ENCODE measurements at places on chromosomes 7 and 10. TPM values are rescaled to one million over a fixed set of nuclear protein-coding genes. Genes with fewer than 3 reads are reported as not detected.

DNA sequence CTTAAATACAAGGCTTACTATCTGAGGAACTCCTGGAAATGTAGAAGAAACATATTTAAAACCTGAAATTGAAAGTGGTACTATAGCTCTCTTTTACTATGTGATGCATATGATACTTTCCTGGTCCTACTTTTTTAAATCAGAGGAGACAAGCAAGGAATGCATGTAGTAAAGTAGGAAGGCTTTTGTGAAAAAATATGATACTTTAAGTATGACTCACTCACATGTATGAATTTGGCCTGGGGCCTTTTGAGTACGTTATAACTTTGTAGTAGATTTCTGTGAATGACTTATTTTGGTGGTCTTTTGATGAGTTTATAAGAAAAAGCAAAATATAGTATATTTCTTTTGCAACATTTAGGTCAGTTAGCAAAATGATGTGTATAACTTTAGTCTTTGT, 53.8 kb downstream of the TAX1BP1 start:
- no peak for DNase-seq
- no peaks in the 10 kb centered on the region for H3K27me3 ChIP-seq
- no peak overlapping the region for H3K27ac ChIP-seq
- H3K36me3 ChIP-seq = peaks cover 4% of the 10 kb centered on the region
- H3K4me1 ChIP-seq = peaks cover 5% of the 10 kb centered on the region
- no peak overlapping the region for H3K4me3 ChIP-seq

Gene GIMAP2
- total RNA-seq = 53.7 TPM

Gene AKR1C8
- 1.6 TPM for total RNA-seq

Gene EBLN1
- total RNA-seq = not detected

GRCh38 chr7:20206104-20206896, 10.9 kb downstream of the MACC1 start:
- H3K4me1 ChIP-seq = no peaks in the 10 kb centered on the region
- DNase-seq = no peak
- no peaks in the 10 kb centered on the region for H3K27me3 ChIP-seq

GRCh38 chr10:118333871-118334270, 8.3 kb downstream of the FAM204A start:
- H3K27me3 ChIP-seq = no peaks in the 10 kb centered on the region
- H3K4me3 ChIP-seq = no peak overlapping the region
- no peak for DNase-seq
- H3K4me1 ChIP-seq = peaks cover 23% of the 10 kb centered on the region
- H3K27ac ChIP-seq = peak overlapping the region; percentile 39
- peaks cover 17% of the 10 kb centered on the region for H3K36me3 ChIP-seq

GRCh38 chr10:93856349-93857145, 37.2 kb upstream of the SLC35G1 start:
- H3K36me3 ChIP-seq = no peaks in the 10 kb centered on the region
- peaks cover 5% of the 10 kb centered on the region for H3K27me3 ChIP-seq
- no peak for DNase-seq
- H3K27ac ChIP-seq = no peak overlapping the region
- H3K4me3 ChIP-seq = no peak overlapping the region

Gene OR2A1
- not detected for total RNA-seq

DNA sequence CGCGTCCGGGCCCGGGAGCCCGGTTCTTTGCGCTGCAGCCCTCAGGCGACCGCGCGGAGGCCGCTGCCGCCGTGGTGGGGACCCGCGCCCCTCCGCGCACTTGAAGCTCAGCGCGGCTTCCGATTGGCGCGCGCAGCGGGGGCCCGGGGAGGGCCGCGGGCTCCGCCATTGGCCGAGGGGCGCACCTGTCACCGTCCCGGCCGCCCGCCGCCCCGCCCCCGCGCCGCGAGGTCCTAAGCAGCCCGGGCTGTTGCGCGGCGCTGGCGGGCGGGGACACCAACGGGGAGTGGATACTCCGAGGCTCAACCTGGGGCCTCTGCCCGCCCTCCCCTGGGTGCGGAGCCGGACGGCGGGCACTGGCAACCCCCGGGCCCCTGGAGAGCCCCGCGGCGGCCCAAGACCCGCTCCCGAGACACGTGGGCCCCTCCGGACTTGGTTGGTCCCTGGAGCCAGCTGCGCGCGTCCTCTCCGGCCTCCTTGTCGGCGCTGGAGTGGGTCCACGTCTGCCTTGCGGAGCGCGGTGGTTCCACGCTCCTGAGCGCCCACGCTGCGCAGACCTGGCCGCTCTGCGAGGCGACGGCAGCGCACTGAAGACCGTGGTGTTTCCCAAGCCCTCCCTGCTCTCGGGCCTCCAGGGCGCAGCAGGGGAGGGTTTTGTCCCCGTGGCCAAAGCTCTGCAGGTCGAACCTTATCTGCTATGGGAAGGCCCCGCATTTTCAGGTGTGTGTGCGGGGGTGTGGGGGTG, at the start of gene MNX1:
Gene MNX1 (minus strand): TSS at position 76 of the 745 bp plus-strand sequence. CDS start 313 bp downstream, outside the sequence.
- H3K27me3 ChIP-seq = peaks cover 72% of the 10 kb centered on the region
- H3K4me3 ChIP-seq = peak within 1 kb of the TSS; percentile 75
- peaks cover 9% of the 10 kb centered on the region for H3K36me3 ChIP-seq
- DNase-seq = peak; percentile 25
- H3K27ac ChIP-seq = no peak within 1 kb of the TSS
- H3K4me1 ChIP-seq = peaks cover 7% of the 10 kb centered on the region

GRCh38 chr10:28215930-28216329, 86.9 kb downstream of the MPP7 start:
- H3K27ac ChIP-seq = no peak overlapping the region
- no peak for DNase-seq
- H3K4me1 ChIP-seq = peaks cover 31% of the 10 kb centered on the region
- no peak overlapping the region for H3K4me3 ChIP-seq
- no peaks in the 10 kb centered on the region for H3K27me3 ChIP-seq

Gene WDFY4
- 2.1 TPM for total RNA-seq

DNA sequence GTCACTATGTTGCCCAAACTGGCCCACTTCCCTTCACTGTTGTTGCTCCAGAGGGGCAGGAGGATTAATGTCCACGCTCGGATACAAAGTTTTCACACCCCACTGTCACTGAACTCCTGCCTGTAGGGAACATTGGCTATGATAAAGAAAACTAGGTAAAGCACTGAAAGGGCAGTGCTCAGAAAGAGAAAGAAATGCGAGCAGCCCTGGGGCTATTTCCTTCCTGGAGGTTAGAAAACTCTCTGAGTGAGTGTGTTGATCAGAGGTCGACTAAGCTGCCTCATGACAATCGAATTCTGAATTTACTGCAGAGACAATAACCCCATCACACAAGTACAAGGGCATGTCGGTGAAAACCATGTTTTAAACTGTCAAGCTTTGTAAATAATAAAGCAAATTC, 227.2 kb upstream of the PITRM1 start:
- H3K4me1 ChIP-seq = peaks cover 3% of the 10 kb centered on the region
- H3K27me3 ChIP-seq = peaks cover 14% of the 10 kb centered on the region
- H3K4me3 ChIP-seq = no peak overlapping the region
- H3K27ac ChIP-seq = no peak overlapping the region

GRCh38 chr7:47640265-47640664, 58.4 kb upstream of the TNS3 start:
- H3K4me3 ChIP-seq = no peak overlapping the region
- no peak for DNase-seq
- H3K27ac ChIP-seq = no peak overlapping the region
- H3K4me1 ChIP-seq = peaks cover 2% of the 10 kb centered on the region
- no peaks in the 10 kb centered on the region for H3K36me3 ChIP-seq
- no peaks in the 10 kb centered on the region for H3K27me3 ChIP-seq

- DNase-seq = no peak
- peaks cover 2% of the 10 kb centered on the region for H3K4me1 ChIP-seq
- H3K27ac ChIP-seq = no peak overlapping the region
- H3K36me3 ChIP-seq = no peaks in the 10 kb centered on the region
- no peak overlapping the region for H3K4me3 ChIP-seq
- peaks cover 30% of the 10 kb centered on the region for H3K27me3 ChIP-seq
These were observed 236.4 kb downstream of the COBL start for GRCh38 chr7:51080216-51080615.

- no peak overlapping the region for H3K4me3 ChIP-seq
- peak overlapping the region; percentile 37 for H3K27ac ChIP-seq
- no peaks in the 10 kb centered on the region for H3K27me3 ChIP-seq
- no peak for DNase-seq
- H3K36me3 ChIP-seq = peaks cover 5% of the 10 kb centered on the region
These were observed 27.6 kb downstream of the SDHAF3 start for GRCh38 chr7:97145068-97145467.

GRCh38 chr7:128233471-128233870, 7.6 kb upstream of the LEP start:
- H3K4me3 ChIP-seq = no peak overlapping the region
- H3K27ac ChIP-seq = no peak overlapping the region
- H3K36me3 ChIP-seq = peaks cover 2% of the 10 kb centered on the region
- no peak for DNase-seq

Gene NUPR2
- not detected for total RNA-seq

Gene PGAM2
- not detected for total RNA-seq

DNA sequence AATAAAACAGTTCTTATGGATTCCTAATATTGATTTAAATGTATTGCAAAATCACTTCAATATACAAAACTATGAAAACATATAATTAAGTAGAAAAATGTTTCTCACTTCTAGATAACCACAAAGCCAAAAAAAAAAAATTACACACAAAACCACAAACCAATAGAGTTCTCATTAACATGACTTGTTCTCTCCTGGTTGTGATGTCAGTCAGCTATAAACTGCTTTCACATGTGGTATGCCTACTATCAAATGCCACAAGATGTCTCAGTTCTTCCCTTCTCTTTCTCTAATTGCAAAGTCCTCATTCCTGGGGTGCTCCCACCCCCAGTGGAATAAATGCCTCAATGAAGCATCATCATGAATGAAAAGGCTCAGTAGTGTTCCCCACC, 16.6 kb downstream of the GNAI1 start:
- H3K4me3 ChIP-seq = no peak overlapping the region
- H3K36me3 ChIP-seq = no peaks in the 10 kb centered on the region
- no peak overlapping the region for H3K27ac ChIP-seq
- no peaks in the 10 kb centered on the region for H3K27me3 ChIP-seq

DNA sequence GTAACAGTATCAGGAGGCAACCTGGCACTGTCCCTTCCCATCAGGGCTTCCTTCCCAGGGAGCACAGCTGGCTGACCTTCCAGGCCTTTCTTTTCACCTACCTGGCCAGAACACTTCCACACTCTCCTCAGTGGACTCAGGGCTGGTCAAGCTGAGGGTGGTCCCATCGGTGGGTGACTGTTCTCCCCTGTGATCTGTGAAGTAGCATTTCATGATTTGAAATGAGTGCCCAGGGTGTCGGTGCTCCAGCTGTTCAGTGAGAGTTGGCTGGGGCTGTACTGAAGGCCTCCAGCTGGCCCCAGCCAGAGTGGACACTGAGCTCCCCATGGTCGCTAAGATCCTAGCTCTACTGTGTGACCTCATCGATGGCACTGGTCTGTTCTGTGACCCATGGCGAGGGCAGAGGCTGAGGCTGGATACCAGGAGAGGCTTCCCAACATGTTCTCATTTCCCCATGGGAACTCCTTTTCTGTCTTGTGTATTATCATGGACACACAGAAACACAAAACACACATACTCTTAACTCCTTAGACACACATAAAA, at the start of gene FAM170B:
Gene FAM170B (minus strand): TSS at position 316 of the 543 bp plus-strand sequence. CDS start 103 bp downstream, at position 213.
- peaks cover 2% of the 10 kb centered on the region for H3K36me3 ChIP-seq
- no peak for DNase-seq
- no peak within 1 kb of the TSS for H3K27ac ChIP-seq
- peaks cover 11% of the 10 kb centered on the region for H3K27me3 ChIP-seq
- no peak within 1 kb of the TSS for H3K4me3 ChIP-seq
- peaks cover 7% of the 10 kb centered on the region for H3K4me1 ChIP-seq

Gene TCAF2
- total RNA-seq = 23.8 TPM

DNA sequence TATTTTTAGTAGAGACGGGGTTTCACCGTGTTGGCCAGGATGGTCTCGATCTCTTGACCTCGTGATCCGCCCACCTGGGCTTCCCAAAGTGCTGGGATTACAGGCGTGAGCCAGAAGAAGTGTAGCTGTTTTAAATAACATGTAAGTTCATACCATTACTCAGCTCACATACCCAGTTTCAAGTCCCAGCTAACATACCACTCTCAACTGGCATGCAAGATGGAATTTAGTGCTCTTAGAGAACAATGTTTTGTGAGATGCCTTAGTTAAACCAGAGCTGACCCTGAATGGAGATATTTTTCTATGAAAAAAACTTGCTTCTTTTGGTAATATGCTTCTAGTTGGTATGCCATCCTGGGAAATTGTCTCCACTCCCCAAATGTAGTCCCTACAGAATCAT, 37.3 kb downstream of the HBP1 start:
- DNase-seq = no peak
- no peaks in the 10 kb centered on the region for H3K27me3 ChIP-seq
- peaks cover 12% of the 10 kb centered on the region for H3K36me3 ChIP-seq
- peak overlapping the region; percentile 85 for H3K27ac ChIP-seq
